Immature natural killer cell (primary cell): ENCODE measurements at places on chromosomes 6 and 20.

DNA sequence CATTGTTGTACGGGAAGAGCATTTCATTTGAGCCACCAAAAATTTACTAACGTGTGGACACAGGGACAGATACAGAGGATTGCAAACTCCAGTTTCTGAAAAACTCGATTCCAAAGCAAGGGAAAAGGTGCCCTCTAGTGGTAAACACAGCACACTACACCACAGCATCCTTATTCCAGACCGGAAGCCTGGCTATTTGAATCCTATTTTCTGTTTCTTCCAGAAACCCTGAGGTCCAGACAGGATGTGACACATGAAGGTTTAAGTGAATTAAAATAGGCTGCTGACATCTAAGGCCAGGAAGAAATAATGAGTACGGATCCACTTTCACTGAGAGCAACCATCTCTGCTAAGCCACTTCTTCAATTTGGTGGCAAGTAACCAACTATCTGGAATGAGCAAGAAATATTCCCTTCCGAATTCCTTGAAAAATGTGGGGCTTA lies 31.8 kb upstream of the GMPR start:
- peak; percentile 54 for DNase-seq

DNA sequence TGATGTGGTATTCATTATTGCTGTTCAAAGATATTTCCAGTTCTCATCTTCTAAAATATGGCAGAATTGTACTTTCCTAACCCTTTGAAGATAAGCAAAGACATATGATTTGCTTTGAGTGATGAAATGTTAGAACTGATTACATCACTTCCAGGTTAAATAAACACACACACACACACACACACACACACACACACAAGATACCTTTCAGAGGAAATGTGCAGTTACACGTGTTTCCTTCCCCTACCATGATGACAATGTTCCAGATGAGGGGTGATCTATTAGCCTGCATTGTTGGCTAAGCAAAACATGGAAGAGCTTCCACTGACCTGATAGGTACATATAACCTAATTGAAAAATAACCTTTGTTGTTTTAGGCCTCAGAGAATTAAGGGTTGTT lies 11.7 kb upstream of the FRK start:
- no peak for DNase-seq

GRCh38 chr6:149131891-149132290 lies 185.6 kb upstream of the TAB2 start:
- DNase-seq, result no peak

DNA sequence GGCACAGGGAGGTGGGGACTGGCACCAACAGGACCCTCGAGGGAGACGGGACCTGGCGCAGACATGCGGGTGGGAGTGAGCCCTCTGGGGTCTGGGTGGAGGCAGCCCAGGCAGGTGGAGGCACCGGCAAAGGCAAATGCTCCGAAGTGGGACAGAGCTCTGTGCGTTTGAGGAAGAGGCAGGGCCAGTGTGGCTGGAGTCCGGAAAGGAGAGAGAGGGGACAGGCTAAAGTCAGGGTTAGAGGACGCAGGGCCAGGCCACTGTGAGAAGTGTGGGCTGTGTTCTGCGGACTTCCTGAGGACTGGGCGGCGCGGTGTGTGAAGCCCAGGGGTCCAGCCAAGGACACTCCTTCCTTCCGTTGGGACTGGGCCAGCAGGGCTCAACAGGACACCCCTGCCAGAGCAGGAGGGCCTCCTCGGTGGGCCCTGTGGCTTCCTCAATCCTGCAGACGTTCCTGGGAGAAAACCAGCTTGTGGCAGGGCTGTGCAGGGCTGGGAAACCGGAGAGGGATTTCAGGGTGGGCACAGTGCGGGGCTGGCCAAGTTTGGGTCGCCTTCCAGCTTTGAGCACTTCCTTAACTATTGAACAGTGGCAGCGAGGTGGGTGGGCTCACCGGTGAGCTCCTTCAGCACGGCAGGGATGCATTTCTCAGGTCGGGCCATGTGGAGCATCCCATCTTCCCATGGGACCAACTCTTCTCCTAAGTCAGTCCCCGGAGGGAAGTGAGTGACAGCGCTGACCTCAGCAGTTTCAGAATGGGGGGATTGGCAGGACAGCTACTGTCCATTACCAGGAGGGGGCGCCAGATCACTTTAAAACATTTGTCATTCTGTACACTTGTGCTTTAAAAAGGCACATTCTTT lies 22.5 kb downstream of the MOCS3 start:
- DNase-seq, result peak; percentile 44

DNA sequence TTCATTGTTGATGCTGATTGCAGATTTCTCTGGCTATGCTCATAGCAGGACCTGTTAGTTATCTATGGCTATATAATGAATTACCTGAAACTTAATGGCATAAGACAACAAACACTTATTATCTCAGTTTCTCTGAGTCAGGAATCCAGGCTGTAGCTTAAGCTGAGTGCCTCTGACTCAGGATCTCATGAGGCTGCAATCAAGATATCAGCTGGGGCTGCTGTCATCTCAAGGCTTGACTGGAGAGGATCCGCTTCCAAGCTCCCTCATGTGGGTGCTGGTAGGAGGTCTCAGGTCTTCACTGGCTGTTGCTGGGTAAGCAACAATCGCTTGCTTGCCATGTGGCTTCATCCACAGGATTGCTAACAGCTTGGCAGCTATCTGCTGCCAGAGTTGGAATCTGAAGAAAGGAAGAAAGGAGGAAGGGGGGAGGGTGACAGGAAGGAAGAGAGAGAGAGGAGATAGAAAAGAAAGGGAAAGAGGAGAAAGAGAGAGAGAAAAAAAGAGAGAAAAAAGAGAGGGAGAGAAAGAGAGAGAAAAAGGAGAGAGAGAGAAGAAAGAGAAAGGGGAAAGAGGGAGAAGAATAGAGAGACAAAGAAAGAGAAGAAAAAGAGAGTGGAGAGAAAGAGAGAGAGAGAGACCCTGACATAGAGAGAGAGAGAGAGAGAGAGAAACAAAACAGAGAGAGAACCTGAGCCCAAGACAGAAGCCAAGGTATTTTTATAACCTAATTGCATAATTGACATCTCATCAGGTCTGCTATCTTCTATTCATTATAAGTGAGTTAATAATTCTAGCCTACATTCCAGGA lies 579.0 kb upstream of the BTBD3 start:
- no peak for DNase-seq

- no peak for DNase-seq
Observed at GRCh38 chr6:136030131-136030530, 178.6 kb downstream of the PDE7B start.
